Activated T-cell treated with anti-CD3 and anti-CD28 coated beads, Interleukin-2, amount 50 U/mL, for 72 hours (primary cell): ENCODE measurements at places on chromosomes 3 and 15.
A peak's percentile ranks its signal among the peaks of the same experiment; 100 is the strongest.

GRCh38 chr3:78791753-78792152, 976.0 kb downstream of the ROBO1 start:
- no peak for DNase-seq

GRCh38 chr15:41291065-41291631, 41.2 kb downstream of the OIP5 start:
- DNase-seq = no peak

GRCh38 chr15:72783004-72783639, 436 bp downstream of the ADPGK start:
- peak; percentile 33 for DNase-seq

DNA sequence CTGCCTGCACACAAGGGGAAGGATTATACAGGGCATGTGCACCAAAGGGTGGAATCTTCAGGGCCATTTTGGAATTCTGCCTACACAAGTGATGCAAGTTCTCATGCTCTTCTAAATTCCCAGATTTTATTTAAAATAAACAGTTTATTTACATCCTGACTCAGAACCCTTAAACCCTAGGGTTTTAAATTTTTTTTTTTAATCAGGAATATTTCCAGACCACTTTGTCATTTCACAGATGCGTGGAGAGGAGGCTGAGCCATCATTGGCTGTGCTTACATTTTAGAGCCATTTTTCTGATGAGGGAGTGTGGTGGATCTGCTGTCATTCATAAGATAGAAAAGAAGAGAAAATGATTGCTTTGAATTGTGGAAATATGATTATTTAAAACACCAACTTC, 65.2 kb upstream of the MNS1 start:
- no peak for DNase-seq

DNA sequence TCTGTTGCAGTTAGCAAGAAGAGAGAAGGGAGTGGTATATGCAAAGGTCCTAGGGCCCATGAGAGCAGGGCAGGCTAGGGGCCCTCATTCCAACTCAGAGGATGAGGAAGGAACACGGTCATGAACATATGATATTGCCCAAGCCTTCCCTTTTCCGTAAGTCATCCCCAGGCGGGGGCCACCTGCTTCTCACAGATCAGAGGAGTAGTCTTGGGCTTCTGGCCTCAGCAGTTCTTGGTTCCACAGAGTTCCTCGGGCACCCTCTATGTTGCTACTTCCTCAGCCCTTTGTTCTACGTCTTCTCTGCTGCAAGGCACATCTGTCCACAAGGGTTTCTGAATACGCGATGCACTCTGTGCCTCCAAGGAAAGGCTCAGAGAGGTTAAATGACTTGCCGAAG, 25.3 kb downstream of the EPHB3 start:
- DNase-seq = no peak

DNA sequence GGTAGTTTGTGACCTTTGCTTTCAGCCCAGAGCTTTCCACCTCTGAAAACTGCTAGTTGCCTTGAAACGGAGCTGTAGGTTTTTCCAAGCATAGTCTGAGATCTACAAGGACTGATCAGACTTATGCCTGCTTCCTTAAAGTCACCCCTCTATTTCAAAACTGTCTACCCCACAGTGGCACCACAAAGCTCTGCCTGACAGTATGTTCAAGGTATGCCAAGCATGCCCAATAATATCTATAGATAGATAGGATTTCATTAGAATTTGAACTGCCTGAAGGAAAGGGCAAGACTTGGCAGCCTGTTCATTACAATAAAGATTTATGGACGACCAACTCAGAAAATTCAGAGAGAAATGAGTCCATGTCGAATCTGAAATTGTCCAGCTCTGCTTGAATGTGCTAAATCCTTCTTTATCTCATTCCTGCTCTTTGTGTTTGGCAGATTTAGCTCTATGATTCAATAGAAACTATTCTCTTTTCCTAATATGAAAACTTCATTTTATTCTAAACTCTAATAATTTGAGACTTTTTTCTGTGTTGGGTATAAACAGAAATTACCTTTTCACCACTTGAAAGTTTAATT, 227.6 kb upstream of the TBC1D5 start:
- no peak for DNase-seq

DNA sequence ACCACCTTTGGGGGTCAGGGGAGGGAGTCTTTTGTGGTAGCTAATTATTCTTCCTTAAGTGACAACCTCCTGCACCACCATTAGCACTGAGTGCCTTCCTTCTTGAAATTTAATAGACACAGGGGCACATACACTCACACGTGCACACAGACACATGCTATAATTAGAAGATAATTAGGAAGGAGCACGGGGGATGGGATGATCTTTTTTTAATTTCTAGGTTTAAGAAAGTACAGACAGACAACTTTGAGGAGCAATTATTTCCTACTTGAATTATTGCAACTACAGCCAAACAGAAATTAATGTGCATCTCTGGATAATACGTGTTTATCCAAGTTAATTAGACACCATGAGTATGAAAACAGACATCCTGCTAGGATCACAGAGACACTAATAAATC, 44.8 kb upstream of the GUCA1C start:
- no peak for DNase-seq

GRCh38 chr15:57537072-57537471, 54.6 kb upstream of the MYZAP start:
- DNase-seq = no peak

DNA sequence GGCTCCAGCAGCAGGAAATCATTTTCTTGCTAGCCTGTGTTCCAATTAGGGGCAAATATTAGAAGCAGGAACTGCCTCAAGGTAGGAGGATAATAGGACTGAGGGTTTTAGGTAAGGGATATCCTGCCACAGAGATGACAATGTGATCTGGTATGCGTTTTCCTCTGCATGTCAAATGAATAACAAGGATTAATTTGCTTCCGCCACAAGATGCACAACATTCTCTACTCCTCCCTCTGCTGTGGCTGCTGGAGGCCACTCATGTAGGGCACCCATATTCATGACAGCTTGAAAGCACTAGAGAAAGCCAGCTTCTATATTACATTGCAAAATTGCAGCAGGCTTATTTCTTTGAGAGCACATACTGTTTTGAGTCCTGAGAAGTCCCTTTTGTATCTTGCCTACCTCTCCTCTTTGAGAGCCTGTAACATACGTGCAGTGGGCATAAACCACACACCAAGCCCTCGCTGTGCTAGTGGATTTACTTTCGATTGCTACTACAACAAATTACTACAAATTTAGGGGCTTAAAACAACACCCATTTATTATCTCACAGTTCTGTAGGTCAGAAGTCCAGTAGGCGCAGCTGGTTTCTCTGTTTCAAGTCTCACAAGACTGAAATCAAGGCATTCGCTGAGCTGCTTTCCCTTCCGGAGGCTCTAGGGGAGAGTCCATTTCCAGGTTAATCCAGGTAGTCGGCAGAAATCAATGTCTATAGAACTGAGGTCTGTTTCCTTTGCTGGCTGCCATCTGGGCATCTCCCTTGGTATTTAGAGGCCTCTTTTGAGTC, 5.9 kb upstream of the CD47 start:
- DNase-seq = no peak

GRCh38 chr3:129398803-129399144, 29.7 kb downstream of the EFCAB12 start:
- DNase-seq = peak; percentile 5

DNA sequence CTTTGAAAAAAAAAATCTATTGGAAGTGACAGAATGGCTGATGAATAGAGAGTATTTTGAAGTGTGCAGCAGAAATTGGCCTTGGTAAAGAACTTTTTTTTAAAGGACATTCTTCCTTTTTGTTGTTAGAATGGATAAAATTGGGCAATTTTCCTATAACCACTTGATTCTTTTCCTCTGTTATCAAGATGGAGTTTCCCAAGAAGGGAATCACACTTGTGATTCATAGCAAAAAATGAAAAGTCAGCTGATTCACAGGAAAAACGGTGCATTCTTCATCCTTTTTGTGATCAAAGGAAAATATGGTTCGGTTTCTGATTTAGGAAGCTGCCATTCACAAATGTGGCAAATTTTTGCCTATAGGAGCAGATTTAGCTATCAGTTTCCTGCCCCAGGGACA, 486.8 kb downstream of the GBE1 start:
- DNase-seq = no peak

DNA sequence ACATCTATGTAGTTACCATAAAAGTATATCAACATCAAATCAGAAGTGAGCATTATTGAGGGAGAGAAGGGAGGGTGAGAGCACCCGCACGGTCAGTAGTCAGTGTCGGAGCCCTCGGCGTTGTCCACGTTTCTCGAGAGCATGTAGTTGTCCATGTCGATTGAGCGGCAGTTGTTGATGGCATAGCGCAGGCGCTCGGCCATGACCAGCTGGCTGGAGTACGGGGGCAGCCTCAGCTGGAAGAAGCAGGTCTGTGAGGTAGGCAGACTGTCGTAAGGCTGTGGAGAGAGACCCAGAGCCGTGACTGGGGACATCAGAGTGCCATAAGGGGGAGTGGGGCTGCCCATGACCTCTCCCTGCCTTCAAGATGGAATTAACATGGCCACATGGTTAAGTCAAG, 11.8 kb downstream of the FBXL22 start:
- no peak for DNase-seq

- DNase-seq = peak; percentile 62
These were observed 794 bp downstream of the LRIG1 start for GRCh38 chr3:66499881-66500575.

GRCh38 chr3:145190138-145190537, 970.8 kb downstream of the PLOD2 start:
- no peak for DNase-seq

- DNase-seq = no peak
These were observed 173.3 kb downstream of the RAB11A start for GRCh38 chr15:66042624-66043023.

- DNase-seq = no peak
These were observed 37.6 kb upstream of the ZNF710 start for GRCh38 chr15:89963301-89964231.

DNA sequence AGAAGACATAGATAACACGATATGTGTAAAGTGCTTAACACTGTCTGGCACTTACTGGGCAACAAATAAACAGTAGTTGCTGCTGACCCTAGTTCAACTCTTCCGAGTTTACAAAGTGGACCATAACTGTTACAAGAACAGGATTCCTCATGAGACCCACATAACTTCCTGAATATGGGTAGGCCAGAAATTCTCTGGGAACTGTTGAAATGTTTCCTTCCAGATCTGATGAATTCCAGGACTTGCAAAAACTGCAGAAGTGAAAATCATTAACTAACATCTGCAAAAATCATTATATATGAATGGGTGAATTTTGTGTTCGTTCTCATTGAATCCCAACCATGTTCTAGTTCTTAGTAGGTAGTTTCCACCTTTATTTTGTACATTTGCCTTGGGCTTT, 181.7 kb upstream of the MME start:
- no peak for DNase-seq

DNA sequence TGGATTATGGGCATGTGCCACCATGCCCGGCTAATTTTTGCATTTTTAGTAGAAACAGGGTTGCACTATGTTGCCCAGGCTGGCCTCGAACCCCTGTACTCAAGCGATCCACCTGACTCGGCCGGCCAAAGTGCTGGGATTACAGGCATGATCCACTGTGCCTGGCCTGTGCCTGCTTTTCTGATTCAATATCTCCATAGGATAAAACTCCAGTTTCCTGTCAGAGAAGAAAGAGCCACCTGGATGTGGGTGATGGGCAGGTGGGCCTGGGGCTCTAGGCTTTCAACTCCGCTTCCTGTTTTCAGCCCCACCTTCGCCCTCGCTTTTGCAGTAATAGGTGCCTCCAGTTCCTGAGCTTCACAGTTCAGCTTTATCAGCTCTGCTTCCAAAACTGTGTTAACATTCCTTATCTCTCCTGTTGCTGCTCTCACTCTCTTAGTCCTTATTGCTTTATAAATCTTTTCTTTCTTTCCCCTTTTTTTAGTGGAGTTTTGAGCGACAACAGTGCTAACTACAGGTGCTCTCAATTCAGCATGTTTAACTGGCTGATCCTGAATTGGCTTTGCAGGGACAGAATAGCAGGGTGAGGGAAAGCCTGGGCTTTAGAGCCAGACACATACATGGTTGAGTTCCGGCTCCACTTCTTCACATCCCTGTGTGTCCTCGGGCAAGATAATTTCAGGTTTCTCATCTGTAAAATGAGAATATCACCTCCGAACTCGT, 21.1 kb upstream of the PDE8A start:
- DNase-seq = no peak

GRCh38 chr15:38670128-38671005, 105.8 kb upstream of the RASGRP1 start:
- DNase-seq = peak; percentile 70
